ENCODE measurements at places on chromosomes 6 and 20. TPM values are rescaled to one million over a fixed set of nuclear protein-coding genes. Genes with fewer than 3 reads are reported as not detected.

Gene LST1
- 1.7 TPM for total RNA-seq

DNA sequence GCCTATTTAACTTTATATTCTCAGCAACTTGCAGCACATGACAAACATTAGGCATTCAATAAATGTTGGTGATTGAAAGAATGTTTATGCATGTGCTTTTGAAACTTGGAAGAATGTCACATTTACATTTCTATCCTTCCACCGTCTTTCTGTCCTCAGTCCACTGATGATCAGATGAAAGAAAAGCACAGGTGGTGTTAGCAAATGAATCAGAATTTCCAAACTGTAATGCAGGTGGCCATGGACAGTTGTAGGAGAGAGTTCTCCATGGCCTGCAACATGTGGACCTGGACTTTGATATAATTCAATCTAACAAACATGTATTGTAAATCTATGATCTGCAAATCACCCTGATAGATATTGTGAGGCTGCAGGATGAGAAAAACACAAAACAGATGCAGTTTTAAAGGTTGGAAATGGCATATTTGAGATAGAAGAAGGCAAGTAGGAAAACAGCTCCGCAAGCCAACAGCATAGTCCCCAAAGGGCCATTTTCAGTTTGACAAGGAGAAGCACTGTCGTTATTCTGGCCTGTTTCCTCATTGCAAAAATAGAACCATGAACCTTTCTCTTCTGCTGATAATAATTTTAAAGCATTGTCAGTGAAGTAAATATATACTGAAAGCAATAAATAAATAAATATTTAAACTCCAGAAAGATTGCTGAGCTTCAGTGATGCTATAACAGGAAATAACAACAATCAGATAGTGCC is 119.4 kb downstream of the AIG1 start:
- DNase-seq: no peak

Gene MED20
- total RNA-seq: 46.0 TPM

DNA sequence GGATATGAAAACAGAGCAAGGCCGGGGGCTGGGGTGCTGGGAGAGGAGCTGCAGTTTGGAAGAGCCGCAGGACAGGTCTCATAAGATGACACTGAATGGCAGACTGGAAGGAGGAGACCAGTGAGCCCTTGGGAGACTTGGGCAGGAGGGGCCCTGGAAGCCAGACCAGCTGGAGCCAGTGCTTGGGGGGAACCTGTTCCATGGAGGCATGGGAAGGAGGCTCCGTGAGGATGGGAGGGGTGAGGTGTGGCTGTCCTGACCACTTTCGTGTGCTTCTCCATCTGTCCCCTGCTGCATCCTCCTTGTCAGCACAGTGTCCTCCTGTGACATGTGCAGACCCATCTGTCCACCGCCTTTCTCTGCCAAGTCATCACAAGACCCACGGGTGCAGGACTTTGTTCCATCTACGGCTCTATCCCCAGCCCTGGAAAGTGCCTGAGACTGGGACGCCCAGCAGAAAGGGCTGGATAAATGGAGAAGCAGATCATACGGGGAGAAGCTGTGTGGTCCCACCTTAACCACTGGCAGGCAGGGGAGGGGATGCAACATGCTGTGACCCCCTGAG is 84.8 kb upstream of the MPC1 start:
- DNase-seq: no peak

GRCh38 chr6:43858161-43859153 is 88.4 kb downstream of the VEGFA start:
- no peak for DNase-seq

Measured in K562 (cell line).